ENCODE measurements at places on chromosomes 6 and 20. TPM values are rescaled to one million over a fixed set of nuclear protein-coding genes. Genes with fewer than 3 reads are reported as not detected.
A peak's percentile ranks its signal among the peaks of the same experiment; 100 is the strongest.

Gene PRR18
- total RNA-seq: not detected

Gene RBPJL
- total RNA-seq: not detected

Gene ABHD16B
- not detected for total RNA-seq

DNA sequence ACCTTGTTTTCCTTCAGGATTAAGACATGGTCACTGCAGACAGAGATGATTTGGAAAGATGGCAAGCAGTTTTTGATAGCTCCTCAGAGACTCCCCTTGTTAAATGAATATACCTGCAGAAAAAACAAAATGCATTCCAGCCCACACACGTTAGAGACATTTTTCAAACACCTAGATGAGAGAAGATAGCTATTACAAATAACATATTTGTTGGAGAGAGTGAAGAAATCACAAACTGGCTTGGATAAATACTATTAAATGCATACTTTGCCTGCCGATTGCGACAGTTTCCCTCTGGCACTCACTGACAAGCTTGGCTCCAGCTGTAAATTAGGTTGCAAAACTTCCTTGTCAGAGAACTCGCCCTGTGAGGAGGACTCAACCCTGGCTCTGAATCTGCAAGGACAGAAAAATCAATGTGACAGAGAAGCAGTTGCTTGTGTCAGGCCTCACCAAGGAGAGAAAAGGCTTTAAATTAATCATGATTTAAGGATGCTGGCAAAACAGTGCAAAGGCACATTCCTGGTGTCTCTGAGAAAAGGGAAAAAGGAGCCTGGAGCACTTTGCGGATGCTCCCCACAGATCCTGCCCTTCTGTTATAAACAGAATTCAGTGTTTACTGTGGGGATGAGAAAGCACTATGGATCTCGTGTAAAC, 423.7 kb upstream of the MARCKS start:
- DNase-seq: peak; percentile 59

DNA sequence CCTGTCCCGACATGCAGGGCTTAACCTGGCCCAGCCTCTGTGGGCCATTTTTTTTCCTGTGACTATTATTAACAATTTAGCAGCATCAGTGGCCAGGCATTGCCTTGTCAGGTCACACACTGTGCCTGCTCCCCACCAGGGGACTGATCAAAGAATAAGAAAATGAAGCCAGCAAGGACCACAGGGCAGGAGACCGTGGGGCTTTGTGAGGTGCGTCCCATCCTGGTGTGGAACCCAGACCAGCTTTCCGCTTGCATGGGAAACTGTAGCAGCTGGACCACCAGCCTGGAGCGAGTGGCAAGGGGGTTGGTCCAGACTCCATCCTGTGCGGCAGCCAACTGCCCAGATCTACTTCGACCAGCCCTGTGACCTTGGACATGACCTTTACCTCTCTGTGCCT, 218.3 kb downstream of the ANKRD60 start:
- DNase-seq: no peak

DNA sequence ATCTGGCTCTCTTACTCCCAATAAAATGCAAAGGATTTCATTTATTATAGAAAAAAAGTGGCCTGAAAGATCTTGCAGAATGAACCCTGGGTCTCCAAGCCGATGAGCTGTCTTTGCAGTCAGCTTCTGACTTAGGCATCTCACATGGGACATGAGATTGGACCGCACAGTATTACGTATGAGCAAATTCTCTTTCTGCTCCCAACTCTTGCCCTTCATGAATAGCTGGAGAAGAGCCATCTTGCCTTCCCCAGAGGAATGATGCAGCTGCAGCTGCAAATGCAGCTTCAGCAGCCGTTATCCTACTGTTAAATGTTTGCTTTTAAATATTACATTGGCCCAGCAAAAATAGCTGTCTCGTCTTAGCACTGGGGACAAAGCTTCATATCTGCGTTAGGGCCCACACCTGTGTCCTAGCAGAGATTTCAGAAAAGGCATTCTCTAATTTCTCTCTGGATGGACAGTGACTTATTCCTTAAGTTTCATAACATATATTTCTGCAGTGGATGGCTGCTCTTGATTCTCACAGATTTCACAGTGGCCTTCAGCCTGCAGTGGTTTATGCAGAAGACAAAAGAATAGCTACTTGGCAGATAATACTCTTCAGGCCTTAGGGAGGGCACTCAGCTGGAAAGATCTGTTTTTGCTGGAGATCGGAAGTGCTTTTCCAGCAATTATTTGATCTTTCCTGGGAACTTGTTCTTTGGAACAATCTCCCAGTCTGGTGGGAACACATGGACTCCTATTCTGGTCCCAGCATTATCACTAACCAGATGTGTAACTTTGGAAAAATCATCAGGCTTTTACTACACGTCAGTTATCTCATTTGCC, 129.2 kb downstream of the FYN start:
- DNase-seq: no peak

DNA sequence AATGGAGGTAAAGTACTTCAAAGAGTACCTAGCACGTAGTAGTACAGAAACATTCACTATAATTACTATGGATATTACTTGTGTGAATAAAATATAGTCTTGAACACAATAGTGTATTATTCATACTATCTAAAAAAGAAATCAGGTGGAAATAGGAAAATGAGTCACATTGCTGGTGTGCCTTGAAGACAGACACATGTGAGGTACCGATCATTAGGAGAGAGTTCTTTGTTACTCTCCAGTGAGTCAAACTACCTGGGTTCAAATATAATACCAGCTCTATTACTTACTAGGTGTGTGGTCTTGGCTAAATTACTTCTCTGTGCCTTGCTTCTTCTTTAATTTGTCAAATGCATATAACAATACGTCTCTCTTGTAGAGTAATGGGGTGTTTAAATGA, 50.8 kb upstream of the BEND6 start:
- DNase-seq: no peak

DNA sequence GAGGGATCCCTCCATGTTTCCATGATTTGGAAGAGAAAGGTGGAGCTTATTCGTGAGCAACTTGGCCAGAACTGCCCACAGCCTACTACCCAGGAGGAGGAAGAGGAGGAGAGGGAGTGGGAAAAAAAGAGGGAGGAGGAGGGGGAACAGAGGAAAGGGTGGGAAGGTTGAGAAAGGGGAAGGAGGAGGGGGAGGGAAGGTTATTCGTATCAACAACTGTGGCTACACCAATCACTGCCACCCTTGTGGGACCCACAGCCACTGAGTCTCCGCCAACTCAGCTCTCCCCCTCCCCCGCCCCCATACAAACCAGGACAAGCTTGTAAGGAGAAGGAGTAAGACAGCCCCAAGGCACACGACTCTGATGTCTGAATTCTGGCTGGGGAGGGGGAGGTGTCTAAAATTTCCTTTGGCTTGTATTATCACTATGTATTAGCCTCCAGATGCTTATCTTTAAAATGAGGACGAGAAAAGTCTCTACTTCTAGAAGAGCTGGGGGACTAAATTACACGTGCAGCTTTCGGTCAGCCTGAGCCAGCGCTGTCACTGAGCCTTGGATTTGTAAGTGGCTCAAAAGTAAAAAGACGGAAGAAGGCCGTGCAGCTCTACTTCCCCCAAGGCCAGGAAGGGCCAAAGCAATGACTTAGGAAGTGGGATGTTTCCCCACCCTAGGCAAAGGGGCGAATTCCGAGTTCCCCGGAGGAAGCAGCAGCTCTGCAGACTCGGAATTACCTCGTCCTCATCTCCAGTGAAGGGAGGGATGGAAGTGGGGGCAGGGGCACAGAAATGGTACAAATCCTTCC, 1.0 kb downstream of the FKBP1A start:
- peak; percentile 89 for DNase-seq

- no peak for DNase-seq
Measured at GRCh38 chr20:40856653-40857052, 167.6 kb upstream of the MAFB start.

- no peak for DNase-seq
Measured at GRCh38 chr20:48788486-48789072, 39.2 kb downstream of the PREX1 start.

- DNase-seq: no peak
Measured at GRCh38 chr20:38554986-38555385, 26.0 kb upstream of the ADIG start.
